NCI-H187 treated with DMSO at 0.1 percent for 48 hours (cell line): ENCODE measurements at places on chromosomes 2 and 18.

GRCh38 chr18:56952026-56952425, 194.9 kb upstream of the BOD1L2 start:
- no peak for DNase-seq

GRCh38 chr18:6610466-6610865, 119.0 kb upstream of the ARHGAP28 start:
- DNase-seq: no peak

GRCh38 chr2:234300932-234301823, 195.7 kb downstream of the ARL4C start:
- no peak for DNase-seq

GRCh38 chr2:201808027-201808426, 1.7 kb downstream of the CDK15 start:
- DNase-seq: no peak

- DNase-seq: no peak
These were observed 3.8 kb downstream of the SIX2 start for GRCh38 chr2:45005261-45006002.

DNA sequence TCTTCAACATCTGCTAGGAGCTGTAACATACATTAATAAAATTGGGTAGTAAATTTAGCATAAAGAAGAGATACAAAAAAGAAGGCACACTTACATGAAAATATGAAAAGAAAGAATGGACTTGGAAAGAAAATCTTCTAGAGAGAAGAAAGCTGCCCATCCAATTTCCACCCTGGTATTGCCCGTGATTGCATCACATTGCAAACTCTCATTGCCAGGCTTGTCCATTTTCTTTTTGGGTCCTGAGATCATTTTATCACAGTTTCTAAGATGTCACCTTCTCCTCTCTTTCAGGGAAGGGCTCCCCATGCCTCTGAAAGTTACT, 321.5 kb downstream of the RND3 start:
- no peak for DNase-seq

DNA sequence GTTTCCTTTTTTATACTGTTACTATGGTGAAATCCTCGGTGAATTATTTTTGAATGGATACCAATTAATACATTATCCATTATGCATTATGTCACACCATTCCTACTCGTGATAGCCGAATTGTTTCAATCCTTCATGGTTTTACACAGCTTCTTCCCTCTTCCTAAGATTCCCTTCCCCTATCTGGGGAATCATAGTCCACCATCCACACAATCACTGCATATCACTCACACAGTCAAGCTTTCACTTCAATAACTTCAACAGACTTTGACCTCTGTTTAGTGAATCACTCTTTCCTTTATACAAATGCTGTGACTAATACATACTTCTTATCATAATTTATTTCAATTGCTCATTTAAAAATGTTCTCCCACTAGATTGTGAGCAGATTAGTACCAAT, 1108.1 kb upstream of the LRRTM1 start:
- no peak for DNase-seq

DNA sequence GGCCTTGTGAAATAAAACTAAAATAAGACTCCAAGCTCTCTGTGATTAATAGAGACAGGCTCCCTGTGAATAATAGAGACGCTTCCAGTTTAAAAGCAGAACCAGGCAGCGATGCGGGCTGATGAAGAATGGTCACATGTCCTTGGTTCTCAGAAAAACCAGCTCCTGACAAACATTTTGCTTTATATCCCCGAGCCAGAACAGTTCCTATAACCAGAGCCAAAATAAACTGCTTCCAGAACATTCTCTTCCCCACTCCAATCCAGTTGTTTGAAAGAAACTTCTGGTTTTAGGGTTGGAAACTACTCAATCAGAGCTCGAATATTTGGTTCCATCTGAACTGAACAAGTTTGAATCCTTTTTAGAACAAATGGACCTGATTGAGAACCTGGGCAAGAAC, 213.7 kb downstream of the TSN start:
- no peak for DNase-seq

DNA sequence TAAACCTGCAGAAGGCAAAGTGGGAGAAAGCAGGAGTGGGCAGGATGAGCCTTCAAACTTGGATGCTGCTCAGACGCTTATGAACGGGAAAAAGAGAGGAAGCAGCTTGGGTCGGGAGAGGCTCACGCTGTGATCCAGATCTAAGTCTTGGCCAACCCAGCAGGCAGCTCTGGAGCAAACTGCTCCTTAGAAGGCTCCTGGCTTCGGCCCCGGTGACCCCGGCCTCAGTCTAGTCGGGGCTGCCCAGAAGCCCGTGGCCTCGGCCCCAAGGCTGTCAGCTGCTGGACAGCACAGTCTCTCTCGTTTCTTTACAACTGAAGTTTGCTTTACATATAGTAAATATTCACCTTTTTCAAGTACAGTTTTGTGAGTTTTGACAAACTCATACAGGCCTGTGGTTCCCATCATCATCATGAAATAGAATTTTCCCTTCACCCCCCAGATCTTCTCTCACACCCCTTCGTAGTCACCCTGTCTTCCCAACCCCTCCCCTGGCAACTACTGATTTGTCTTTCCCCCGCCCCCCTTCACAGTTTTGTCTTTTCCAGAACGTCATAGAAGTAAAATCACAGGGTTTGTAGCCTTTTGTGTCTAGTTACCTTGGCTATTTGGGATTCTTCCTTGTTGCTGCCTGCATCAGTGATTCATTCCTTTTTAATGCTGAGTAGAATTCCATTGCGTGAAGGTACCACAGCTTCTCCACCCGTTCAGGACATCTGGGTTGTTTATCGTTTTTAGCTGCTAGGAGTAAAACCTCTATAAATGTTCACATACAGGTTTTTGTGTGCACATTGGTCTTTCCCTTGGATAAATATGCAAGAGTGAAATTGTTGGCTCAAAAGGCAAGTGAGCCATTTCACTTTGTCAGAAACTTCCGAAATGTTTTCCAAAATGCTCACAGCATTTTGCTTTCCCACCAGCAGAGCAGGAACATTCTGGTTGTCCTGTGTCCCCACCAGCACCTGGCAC, 35.1 kb downstream of the MYO7B start:
- DNase-seq: no peak

DNA sequence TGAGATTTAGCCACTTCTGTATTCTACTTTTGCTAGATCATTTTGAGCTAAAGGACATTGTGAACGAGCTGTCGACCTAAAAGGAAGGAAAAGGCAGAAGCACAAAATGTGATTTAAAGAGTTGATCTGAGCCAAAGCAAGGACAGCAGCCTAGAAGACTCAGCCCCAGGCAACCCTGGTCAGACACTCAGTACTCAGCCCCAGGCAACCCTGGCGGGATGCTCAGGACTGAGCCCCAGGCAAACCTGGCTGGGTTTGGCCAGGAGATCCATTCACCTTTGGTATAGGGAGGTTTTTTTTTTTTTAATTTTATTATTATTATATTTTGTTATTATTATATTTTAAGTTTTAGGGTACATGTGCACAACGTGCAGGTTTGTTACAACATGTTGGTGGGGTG, 34.3 kb upstream of the PXDN start:
- DNase-seq: no peak

- no peak for DNase-seq
These were observed 76.6 kb downstream of the KIAA1328 start for GRCh38 chr18:36905571-36905970.

DNA sequence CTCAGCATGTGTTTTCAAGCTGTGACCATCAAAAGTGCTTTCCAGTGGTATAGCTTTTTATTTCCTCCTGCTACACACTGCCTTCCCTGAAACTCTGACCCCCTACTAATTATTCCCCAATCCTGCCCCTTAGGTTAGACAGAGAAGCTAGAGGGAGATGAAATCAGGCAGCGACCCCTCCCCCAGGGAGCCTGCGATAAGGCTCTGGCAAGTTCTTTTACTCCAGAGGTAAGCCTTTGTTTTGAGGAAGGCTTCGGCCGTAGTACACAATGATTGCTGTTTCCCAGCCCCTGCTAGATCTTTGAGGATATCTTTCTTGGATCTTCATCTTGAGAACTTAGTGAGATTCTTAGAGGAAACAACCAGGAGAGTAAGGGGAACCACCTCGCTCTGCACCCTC, 33.5 kb upstream of the NOL4 start:
- DNase-seq: no peak

DNA sequence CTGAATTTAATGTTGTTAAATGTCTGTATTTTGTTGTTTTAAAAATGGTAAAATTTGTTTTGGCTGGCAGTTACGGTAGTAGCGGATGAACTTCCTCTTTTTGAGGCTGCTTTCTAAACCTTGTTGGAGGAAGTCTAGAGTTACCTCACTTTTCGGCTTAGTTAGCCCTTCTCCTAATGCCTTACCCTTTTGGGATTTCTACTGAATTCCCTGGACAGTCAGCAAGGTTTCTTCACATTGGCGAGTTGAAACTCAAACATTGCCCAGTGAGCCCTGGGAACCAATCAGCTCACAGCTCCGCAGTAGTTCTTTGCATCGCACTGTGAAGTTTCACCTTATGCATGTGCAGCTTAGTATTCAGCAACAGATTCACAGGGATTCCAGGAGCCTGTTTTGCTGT, 55.2 kb downstream of the TMEM247 start:
- DNase-seq: no peak

GRCh38 chr2:231545105-231545902, 15.1 kb upstream of the NMUR1 start:
- no peak for DNase-seq

GRCh38 chr2:166494140-166494624, at the start of gene SCN7A:
Gene SCN7A (minus strand): TSS chr2:166494249. CDS start chr2:166477696, 16,553 bp downstream.
- no peak for DNase-seq

DNA sequence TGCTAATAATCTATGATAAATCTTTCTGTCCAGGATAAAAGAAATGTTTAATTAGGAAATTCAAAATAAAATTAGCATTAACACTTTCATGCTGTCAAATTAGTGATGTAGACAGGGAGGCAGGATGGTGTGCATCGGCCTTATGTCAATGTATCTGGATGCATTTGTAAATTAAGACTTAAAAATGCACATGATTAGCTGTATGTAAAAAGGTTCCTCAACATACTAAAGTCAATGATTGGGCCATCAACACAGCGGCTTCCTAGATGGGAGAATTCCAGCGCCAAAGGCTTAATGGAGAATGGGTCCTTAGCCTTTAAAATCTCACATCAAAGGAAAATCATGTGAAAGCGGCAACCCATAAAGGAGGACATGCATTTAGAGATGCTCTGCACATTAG, 77.5 kb upstream of the ZEB2 start:
- no peak for DNase-seq

- DNase-seq: no peak
These were observed 71.1 kb downstream of the PIK3C3 start for GRCh38 chr18:42025974-42026625.

- no peak for DNase-seq
These were observed 28.2 kb downstream of the ARHGAP15 start for GRCh38 chr2:143157418-143157817.

DNA sequence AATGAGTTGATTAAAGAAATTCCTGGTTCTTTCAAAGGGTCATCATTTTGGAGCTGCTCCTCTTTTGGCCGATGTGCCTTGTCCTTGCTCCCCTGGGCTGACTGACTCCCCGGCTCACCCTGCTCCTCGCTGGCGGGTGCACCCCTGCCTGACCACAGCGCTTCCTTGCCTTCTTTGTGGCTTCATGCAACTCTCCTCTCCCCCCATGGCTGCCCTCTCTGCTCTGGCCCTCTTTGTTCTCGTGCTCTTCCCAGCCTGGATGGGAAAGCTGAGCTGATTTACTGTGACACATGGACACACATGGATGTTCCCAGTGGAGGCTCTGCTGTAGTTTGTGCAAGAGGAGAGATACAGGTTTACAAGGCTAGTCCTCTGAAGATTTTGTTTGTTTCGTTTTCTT, 234.6 kb downstream of the HAUS1 start:
- no peak for DNase-seq

DNA sequence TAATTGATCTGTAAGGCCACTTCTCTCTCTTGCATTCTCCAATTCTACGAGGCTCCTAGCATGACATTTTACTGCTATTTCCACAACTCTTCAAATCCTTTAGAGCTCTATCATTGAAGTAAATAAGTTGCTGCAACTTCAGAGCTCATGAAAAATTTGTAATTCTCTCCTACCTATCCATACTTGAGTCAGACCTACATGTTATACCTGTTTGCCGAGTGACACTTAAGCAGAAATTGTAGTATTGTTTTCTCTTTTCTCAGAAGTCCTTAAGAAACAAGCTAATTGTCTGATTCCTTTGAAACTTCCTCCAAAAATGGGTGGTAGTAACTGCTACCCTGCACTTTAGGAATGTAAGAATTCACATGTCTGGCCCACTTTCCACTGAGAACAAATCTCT, 26.1 kb downstream of the GALM start:
- no peak for DNase-seq

DNA sequence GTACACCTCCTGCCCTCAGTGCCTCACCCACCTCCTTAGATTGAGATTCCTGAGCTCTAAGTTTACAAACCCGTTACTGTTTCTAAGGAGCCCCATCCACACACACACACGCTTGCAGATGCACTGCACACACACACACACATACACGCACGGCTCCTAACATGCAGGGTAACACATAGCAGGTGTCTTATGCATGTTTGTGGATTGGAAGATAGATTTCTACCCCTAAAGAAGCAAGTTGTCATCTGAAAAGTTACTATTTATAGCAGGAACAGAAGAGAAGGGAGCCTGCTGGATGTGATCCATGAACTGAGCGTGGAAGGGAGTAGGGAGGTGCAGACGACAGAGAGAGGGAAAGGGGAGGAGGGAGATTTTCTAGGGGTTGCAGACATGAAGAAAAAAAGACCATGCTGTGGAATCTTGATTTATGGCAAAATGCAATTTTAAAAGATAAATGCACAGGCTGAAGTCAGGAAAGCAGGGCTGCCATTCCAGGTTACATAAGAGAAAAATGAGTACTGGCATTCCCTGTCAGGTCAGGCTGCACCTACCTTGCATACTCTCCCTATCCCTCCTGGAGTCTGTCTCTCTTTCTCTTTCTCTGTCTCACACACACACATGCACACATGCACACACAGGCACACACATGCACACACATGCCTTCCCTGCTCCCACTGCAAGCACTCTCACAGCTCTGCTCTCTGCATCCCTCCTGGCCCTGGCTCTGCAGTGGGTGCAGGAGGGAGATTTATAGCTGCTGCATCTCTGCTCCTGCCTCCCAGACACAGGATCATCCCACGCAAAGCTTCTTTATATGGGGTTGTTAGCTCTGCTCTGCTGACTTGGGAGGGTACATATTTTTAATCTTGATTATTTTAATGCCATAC, 192.6 kb upstream of the MYT1L start:
- no peak for DNase-seq
